ENCODE measurements at places on chromosomes 7 and 10.

DNA sequence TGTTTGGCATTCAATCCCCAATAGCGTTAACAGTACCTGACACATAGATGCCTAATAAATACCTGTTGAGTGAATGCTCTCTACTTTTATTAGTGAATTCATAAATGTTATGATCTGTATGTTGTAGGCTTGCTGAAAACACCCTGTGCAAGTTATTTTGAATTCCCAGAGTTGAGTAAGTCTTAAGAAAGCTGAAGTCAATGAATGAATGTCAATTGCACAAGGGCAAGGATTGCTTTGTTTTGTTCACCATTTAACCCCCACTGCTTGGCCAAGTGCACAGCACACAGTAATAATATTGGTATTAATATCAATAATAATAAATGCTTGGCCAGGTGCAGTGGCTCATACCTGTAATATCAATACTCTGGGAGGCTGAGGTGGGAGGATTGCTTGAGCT, 10.2 kb downstream of the CPA1 start:
- no peak for DNase-seq

DNA sequence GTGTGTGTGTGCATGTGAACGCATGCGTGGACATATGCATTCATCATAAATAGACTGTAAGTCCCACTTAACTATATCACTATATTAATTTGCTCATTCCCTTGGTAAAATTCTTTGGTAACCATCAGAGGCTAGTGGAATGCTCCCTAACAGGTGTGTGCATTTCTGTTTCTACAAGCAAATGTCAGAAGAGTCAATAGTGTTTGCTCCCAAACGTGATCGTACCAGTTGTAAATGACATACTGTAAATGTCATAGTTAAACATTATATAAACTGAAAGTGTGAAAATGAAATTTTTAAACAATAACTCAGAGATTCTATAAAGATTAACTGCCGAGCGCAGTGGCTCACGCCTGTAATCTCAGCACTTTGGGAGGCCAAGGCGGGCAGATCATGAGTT, 94.6 kb downstream of the ANLN start:
- DNase-seq, result no peak

DNA sequence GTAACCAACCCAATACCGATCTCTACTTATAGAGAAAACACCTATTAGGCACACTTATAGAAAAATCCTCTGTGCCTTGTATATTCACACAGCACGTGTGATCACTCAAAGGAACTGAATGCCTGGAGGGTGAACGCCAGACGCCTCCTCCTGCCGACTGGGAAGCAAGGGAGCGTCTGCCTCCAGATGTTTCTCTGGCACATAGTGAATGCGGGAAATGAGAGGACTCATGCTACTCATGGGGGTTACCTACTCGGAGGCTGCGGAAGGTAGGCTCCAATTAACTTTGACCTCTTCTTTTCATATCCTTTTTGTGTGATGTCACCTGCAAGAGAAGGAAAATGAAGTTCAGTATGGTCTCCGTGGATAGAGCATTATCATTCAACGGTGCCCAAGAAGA, 203.3 kb downstream of the DIP2C start:
- no peak for DNase-seq

DNA sequence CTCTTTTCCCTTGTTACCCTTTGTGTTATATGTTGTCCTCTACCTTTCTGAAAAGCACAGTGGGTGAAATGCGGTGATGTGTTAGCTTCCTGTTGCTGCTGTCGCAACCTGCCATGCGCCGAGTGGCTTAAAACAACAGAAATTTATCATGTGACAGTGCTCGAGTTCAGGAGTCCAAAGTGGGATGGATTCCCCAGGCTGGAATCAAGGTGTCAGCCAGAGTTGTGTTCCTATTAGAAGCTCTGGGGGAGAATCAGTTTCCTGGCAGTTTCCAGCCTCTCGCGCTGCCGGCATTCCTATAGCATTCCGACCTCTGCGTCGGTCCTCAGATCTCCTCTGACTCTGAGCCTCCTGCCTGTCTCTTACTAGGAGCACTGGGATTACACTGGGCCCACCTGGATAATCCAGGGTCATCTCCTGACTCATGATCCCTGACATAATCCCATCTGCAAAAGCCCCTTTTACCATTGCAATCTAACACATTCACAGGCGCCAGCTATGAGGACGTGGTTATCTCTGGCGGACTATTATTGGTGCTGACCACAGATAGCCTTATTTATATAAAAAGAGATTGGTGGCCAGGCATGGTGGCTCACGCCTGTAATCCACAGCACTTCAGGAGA, 207.5 kb downstream of the CUX1 start:
- no peak for DNase-seq

GRCh38 chr7:129169171-129169671, 19.2 kb upstream of the SMO start:
- DNase-seq, result no peak

DNA sequence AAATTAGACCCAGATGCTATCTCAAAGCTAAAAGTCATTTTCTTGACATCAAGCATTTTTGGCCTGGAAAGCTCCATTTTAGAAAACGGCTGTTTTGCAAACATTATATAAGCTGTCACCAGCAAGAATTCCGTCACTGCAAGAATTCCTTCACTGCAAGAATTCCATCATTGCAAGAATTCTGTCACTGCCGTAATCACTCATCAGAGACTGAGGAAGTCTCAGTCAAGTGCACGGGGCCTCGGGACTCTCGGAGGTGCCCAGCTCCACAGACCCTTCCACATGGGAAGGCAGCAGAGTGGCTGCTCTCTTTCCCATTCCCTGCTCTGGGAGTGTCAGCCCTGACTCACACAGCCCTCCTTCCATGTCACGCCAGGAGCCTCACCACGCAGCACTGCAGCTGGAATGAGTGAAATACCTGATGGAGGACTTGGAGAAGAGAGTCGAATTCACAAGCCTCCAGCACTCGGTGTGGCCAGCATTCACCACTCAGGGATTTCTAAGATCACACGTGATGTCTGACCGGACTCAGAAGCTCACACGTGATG, 168.3 kb downstream of the PTPRN2 start:
- DNase-seq, result no peak

- DNase-seq, result no peak
Measured at GRCh38 chr7:128831994-128832879, 2.0 kb downstream of the FLNC start.

- no peak for DNase-seq
Measured at GRCh38 chr10:83476211-83476610, 663.1 kb upstream of the GHITM start.
